ENCODE measurements at places on chromosomes 4 and X.

GRCh38 chrX:146154191-146154590 is 336.6 kb downstream of the SLITRK2 start:
- DNase-seq: no peak

- DNase-seq: no peak
Measured at GRCh38 chr4:6322067-6322760, 52.6 kb downstream of the WFS1 start.

GRCh38 chrX:39911278-39911897 is 186.4 kb downstream of the BCOR start:
- DNase-seq: no peak

DNA sequence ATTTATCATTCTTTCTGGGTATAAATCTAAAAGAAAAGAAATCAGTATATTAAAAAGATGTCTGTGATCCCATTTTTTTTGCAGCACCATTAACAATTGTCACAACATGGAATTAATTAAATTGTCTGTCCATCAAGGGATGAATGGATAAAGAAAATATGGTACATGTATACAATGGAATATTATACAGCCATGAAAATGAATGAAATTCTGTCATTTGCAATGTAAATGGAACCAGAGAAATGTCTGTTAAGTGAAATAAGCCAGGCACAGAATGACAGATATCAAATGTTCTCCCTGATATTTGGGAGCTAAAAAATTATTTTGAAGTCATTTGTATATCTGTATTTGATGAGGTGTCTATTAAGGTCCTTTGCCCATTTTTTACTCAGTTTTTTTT is 77.1 kb upstream of the NDST4 start:
- DNase-seq: no peak

- no peak for DNase-seq
Measured at GRCh38 chr4:17866810-17867209, 56.0 kb downstream of the NCAPG start.

GRCh38 chr4:67355806-67356205 is 189.5 kb downstream of the CENPC start:
- no peak for DNase-seq

DNA sequence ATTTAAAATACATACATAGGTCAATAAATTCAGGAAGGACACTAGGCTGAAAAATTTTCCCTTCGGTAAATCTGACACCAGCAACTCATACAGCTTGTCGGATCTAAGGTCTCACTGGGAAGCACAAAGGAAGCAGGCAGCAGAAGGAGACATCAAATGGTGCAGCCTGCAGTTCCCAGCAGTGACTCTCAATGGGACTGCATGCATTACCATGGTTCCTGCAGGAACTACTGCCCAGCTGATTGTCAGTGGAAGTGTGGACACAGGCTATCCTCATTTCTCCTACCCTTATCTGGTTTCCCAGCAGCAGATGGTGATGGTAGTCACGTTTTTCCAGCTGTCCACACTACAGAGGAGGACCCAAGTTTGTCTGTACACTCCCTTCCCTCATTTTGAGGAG is 113.3 kb downstream of the PPP1R2C start:
- DNase-seq: no peak

DNA sequence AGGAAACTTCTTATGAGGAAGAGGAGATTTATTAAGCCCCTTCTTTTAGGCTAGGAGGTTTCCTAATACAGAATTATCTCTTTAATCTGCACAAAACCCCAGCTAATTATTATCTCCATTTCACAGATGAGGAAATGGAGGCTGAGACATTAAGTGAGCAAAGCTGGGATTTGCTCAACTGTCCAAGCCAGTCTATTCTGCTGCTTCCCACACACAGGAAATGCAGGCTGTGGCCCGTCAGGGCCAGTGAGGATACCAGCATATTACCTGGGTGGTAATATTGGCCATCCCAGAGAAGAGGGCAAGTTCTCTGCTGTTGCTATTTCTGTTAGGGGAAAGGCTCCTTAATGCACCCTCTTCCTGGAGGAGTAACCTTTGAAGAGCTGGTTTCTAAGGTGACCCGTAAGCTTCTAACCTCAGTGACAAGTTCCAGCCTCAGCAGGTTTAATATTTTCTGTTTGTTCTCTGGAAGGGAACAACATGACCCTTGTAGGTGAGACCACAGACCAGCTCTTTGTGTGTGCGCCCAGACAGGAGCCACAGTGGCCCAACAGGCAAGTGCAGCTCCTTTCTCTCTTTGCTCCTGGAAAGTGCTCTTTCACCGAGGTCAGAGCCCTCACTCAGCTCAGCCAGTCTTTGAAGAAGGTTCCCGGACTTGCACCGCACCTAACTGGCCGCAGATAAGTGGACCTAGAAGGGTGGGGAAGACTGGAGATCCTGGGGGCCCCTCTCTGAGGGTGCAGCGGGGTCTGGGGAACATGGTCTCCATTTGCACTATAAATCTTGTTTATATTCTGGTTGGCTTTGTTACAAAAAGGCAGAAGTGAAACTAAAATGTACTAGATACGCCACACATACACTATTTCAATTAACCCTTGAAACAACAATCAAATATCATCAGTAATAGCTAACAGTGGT is 35.5 kb downstream of the TBC1D9 start:
- no peak for DNase-seq

DNA sequence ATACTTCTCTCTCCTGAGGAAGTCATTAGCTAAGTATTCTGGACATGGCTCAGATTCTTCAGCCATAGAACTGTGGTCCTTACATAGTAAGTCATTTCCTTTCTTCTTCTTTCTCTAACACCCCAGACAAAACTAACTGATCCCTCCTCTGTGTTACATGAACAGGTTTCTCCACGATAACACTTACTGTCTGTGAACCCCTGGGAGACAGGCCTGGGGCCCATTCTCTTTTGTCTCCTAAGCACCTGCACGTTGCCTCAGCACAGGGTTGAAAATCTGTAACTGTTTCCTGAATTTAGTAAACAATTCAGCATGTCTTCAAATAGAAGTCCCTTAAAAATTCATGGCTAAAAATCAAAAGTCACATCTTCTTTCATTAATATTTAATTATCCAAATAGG is 24.7 kb downstream of the APBB2 start:
- no peak for DNase-seq

GRCh38 chr4:164730705-164731393 is 23.1 kb upstream of the SMIM31 start:
- no peak for DNase-seq

DNA sequence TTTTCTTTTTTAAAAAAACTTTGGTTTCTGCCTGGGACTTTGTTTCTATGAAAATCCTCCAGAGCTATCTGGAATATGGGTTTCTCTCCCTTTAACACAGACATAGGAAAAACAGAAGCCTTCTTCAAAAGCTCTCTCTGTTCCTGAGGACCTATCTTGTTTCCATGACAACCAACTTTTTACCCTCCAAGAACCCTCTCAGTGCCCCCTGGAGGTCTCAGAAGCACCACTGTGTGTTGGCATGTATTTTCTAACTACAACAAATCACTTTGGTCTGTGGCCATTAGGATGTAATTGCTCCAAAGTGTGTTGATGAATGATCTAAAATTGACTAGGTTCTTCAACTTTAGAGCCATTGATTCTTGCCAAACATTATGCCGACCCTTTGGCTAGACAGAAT is 1331.6 kb downstream of the ADGRL3 start:
- no peak for DNase-seq

- DNase-seq: no peak
Measured at GRCh38 chrX:104315555-104315954, 60.8 kb upstream of the ESX1 start.

DNA sequence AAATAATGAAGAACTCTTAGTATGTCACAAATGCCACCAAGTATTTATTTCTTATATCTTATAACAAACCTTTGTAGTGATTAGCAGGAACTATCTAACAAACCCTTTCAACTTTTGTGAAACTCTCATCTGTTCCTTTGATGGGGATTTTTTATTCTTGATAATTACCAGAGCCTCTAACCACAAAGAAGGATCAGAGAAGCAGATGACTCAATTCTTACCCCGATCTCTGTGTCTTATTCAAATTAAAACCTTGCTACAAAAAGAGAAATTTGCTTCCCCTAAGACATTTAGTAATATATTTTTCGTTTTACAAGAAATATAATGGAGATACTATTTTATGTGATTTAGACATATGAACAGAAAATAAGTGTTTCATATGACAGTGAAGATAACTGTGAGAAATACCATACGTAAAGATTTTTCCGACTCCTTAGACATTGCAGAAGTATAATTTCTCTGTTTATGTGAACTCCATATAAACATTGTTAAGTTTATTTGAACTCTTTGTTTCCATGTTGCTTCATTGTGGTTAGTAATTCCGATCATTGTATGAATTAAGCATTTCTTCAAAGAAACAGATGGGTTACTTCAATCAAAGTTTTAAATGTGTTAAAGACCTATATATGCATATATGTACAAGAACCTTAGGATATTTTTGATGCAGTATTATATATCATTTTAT is 205.4 kb downstream of the CFAP299 start:
- DNase-seq: no peak

DNA sequence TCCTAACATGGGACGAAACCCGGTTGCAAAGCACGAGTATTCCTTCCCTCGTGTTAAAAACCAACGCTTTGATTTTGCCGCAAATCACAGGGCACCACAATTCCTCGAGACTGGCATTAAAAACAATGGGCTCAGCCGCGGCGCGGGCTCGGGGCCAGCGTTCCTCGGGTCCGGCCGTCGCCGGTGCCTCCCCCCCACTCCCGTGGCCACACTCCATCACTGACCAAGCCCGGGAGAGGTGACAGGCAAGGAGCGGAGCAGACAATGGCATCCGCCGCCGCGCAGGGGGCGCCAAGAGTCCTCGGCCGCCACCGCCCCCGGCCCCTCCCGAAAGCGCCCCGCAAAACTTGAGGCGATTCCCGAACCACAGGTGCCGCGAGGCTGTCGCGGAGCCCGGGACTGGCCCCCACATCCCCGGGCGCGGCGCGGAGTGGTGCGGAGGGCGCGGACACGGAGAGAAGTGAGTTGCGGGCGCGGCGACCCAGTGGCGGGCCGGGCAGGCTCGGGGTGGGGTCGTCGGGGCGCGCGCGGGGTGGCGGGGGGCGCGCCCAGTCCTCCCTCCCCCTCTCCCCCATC is 445 bp downstream of the AP1S2 start:
- DNase-seq: peak; percentile 17

- no peak for DNase-seq
Measured at GRCh38 chr4:40850496-40850895, 100.7 kb downstream of the NSUN7 start.

GRCh38 chr4:7430965-7431695 is 3.6 kb downstream of the PSAPL1 start:
- DNase-seq: no peak
